LNCaP clone FGC (cell line): ENCODE measurements at places on chromosomes 1 and 21.

DNA sequence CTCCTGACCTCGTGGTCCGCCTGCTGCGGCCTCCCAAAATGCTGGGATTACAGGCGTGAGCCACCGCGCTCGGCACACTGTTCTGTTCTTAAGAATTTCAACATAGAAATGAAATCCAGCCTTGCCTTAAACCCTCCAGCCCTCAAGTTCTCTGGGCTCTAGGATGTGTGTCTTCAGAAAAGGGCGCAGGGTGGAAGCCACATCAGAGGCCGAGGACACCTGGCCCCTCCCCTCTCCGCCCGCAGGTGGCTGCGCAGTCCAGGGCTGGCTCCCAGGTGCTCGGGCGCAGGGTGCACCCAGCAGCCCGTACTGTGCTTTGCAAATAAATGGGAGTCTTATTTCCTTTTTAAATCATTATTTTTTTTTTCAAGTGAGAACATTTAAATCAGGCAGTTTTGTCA lies 2.0 kb upstream of the C1orf174 start:
- DNase-seq = no peak

- DNase-seq = no peak
These were observed 123.8 kb upstream of the PRDX6 start for GRCh38 chr1:173353350-173353749.

DNA sequence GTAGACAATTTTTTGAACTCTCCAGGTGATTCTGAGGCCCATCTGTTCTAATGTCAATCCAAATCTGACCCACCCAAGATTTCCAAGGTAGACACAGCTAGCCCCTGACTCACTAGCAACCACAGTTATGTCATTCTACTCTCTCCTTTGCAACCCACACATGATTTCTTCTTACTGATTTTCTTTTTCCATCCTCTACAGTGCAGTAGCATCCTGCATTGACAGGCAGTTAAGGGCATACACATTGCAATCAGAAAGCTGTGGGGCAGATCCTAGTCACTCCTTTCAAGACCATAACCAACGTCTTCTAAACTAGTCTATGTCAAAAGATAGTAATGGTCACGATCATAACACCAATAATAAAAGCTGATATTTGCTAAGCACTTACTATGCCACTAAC lies 54.2 kb downstream of the JAK1 start:
- no peak for DNase-seq

- no peak for DNase-seq
These were observed 1.2 kb downstream of the EVA1B start for GRCh38 chr1:36322041-36322785.

- DNase-seq = no peak
These were observed 209.7 kb downstream of the SETD4 start for GRCh38 chr21:35850542-35851103.

DNA sequence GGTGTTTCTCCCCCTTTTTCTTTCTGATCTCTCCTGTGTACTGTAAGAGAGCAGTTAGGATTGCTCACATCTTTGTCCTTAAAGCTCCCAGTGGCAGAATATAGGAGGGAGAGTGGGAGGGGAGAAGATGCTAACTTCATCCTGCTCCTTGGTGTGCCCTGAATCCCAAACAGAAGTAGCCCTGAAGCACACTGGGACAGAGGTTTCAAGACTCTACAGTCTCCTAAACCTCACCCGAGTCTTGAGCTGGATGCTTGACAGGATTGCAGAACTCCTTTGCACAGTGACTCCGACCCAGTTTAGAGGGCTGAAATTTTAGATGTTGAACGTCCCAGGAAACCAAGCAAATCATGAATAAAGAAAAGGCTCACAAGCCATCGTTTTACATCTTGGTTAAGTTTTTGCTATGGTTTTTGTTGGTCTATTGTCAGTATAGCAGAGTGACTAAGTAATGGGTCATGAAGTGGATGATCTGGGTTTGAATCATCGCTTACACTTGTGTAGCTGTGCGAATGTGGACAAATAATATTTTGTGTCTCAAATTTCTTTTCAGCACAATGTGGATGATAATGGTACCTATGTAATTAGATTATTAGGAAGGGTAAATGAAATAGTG lies 37.5 kb downstream of the XCL2 start:
- no peak for DNase-seq

DNA sequence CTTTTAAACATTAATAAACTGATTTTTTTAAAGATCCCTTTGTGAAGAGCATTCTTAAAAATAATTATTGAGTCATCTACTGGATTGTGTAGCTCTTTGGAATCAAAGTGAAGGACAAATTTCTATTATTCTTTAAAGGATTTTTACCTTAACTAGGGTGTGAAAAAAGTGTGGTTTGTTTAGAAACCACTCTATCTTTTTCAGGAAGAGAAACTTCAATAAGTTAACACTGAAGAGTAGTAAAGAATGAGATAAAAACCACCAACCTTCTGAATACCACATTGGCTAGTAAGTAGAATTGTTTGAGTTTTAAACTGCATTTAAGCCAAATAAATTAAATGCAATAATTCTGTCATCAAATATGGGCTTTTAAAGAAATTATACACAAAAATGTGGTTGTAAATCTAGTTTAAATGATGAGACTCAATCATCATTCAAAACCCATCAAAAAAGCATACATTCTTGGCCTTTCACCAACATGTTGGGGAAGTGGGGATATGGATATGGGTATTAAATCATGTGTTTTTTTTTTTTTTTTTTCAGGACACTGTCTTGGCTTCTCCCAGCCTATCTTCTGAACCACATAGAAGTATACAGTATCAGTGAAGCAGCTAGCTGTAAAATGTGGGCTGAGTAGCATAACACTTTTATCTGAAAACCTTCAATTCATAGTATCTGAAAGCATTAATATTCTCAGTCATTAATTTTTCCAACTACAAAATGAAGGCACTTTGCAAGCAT lies 4.8 kb downstream of the S1PR1 start:
- no peak for DNase-seq

DNA sequence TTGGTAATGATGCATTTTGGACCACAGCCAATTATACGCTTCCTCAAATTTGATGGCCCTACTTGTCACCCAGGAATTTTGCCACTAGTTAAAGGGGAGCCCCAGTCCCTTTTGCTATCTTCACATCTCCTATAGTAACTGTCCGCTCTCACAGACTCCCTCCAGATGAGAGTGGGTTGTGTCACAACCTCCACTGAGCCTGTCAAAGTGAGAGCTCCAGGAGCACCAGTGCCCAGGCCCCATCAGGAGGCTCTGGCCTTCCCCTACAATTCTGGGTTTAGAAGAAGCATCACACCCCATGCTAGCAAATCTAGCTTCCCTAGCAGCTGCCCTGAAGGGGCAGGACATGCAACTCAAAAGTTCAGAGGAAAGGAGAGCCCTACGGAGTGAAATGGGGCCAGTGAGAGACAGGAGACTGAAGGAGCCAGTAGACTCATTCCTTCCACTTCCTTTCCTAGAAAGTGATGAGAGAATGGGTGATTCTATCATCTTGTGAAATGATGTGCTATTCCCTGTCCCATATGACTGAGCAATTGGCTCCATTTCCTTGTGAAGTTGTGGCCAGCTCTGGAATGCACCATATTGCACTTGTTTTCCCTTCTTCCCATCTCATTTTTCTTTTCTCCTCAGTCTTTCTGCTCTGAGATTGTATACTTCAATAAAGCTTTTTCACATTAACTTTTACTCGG lies 541.3 kb downstream of the DPYD start:
- DNase-seq = no peak

DNA sequence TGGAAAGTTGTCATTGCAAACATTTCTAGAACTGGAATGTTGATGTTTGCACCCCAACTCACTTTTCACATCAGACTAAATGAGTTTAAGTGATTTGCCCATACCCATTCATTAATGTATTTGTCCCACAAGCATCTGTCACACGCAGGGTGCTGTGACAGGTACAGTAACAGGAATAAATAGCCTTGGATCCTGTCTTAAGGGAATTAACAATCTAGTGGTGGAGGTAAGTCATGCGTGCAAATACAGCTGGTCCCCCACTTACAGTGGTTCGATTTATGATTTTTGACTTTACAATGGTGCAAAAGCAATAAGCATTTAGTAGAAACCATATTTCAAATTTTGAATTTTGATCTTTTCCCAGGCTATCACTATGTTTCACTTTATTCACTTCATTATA lies 17.5 kb upstream of the PRDM2 start:
- no peak for DNase-seq

DNA sequence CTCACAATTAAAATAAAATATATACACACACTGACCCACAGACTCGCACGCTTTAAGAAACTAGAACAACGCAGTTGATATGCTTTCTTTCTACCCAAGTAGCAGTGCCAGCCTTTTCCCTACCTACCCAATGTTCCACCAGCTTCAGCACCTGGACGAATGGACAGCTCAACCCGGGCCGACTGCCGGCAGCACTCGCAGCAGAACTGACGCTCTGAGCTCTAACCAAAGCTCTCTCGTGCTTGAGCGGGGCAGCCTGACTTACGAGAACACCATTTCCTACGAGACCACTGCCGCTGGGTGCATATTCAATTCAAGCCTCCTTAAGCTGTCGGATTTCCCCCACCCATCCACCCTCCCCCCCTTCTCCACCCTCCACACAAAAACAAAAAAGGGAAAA lies 127.4 kb upstream of the DPYD start:
- no peak for DNase-seq

DNA sequence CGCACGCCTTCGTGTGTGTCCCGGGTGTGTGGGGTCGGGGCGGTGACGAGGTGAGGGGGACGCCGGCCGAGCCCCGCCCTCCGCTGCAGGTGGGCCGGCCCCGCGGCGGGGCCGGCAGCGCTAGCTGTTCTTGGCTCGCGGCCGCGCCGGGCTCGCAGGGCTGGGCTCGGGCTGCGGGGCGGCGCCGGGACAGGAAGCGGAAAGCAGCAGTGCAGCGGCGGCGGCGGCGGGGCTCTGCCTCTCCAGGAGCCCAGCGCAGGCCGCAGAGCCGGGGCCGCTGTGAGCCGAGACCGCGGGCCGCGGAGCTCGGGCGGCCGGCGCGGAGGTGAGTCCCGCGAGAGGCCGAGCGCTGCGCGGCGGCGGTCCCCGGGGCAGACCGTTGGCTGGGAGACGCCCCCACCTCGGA lies at the start of gene VANGL1:
Gene VANGL1, plus strand, starts transcription at position 209 of the 406 bp plus-strand sequence. CDS start 9,444 bp downstream, outside the sequence.
- no peak for DNase-seq

DNA sequence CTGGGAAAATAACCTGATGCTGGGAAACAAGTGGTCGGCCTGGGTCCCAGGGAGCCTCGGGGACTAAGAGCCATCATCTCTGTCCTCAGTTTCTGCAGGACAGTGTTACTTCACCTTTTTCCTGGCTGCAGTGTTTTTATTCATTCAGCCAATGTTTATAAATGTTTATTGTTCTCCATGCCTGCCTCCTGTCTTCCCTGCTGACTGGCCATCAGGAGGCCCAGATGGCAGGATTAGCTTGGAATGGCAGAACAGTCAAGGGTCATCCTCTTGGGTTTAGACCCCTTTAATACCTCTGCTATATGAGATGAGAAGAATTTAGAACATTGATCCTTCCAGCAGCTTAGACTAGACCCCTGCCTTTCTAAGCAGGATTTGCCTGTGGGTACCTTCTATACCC lies 13.3 kb downstream of the MAPKAPK2 start:
- DNase-seq = no peak

GRCh38 chr1:167797015-167797414 lies 75.2 kb downstream of the MPZL1 start:
- no peak for DNase-seq

GRCh38 chr1:207890136-207890738 lies 20.7 kb downstream of the CD34 start:
- no peak for DNase-seq

DNA sequence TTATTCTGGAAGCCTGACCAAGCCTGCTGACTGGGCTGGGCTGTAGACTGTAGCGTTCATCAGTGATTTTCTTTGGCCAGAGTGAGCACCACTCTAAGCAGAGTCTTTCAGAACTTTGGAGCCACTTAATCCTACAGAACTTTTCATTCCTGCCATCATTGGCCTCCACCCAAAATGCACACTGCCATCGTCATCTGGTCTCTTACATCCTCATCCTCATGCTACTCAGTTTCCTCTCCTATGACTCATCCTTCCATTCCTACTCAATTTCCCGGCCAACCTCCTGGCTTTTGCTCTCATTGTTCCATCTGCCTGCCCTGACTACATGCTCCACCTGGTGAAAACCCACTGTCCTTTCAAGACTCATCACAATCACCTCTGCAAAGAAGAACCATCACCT lies 233.8 kb upstream of the USP25 start:
- no peak for DNase-seq

DNA sequence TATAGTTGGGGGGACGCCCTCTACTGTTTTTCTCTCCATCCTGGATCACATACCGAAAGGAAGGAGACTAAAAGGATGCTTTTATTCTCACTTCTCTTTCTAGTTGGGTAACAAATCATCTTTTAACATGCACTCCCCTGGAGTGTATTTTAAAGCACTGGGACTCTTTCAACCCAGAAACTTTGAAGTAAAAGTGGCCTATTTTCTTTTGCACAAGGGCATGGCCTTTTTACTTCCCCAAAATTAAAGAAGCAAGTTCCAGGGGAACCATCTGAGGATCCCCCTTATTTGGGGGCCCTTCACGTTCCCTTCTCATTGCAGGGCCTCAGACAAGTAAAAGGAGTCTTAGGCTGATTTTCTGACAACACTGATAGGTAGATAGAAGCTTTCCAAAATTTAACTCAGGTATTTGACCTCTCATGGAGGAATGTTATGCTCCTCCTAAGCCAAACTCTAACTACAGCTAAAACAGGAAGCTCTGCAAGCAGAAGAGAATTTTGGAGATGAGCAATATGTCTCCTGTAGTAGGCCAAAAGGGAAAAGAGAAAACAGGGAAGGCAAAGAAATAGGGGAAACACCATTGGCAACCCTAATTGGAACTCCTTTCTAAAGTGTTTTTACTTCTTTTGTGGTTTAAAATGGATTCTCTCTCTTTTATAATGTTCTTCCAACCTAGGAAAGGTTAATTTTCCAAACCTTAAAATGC lies 8.9 kb upstream of the CD46 start:
- DNase-seq = no peak

GRCh38 chr1:224781800-224782199 lies 147.7 kb upstream of the DNAH14 start:
- no peak for DNase-seq

GRCh38 chr1:224498574-224499170 lies 64.1 kb upstream of the WDR26 start:
- no peak for DNase-seq

GRCh38 chr1:245148861-245149260 lies 5.9 kb upstream of the KIF26B start:
- DNase-seq = no peak

GRCh38 chr1:77687519-77687906 lies 5.1 kb upstream of the ZZZ3 start:
- DNase-seq = no peak
